ENCODE measurements at places on chromosomes 1 and 21.

DNA sequence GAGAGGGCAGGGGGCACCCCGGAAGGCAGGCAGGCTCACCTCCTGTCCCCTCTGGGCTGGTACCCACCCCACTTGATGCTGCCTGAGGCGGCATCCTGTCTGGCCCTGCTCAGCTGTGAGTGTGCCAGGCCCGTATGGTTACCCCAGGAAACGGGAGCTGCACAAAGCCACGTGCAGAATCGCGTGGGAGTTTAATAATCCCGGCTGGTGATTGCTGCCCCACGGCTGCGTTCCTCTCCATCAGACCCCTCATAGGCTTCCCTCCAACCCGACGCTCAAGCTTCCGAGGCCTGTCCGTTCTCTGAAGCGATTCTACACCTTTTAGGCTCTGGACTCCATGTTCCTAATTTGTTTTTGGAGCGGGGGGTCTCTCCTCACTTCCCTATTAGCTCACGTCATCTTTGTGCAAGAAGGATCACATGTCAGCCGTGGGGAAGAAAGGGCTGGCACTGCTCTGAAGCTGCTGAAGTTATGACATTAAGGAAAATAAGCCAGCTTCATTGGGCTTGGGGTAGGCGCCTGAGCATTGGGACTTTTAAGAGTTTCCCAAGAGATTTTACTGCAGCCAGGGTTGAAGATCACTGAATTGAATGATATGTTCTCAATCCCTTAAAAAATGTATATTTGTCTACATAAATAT, 1.1 kb upstream of the B3GALT5 start:
- DNase-seq, result no peak

DNA sequence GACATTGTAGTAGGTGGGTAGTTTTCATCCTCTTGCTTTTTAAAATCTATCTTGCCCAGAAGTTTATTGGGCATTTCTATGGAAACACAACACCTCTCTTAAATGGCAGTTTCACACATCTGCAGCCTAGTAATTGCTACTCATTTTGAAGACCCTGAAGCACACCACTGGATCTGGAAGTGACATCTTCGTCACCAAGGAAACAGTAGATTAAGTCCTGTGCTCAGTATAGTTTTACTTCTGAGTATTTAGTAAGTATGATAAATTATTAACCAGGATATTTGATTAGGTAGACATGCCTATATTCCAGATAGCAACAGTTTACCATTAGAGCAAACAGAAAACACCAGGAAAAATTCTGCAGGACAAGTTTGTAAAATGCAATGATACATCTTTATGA, 48.7 kb downstream of the UCK2 start:
- DNase-seq, result no peak

GRCh38 chr1:52057255-52057654, 1.2 kb downstream of the BTF3L4 start:
- DNase-seq, result no peak

- DNase-seq, result no peak
Measured at GRCh38 chr1:12708396-12709090, 7.4 kb upstream of the AADACL3 start.
